ENCODE measurements at places on chromosomes 16 and 17.
A peak's percentile ranks its signal among the peaks of the same experiment; 100 is the strongest.

- no peak for DNase-seq
These were observed 6.6 kb upstream of the VASN start for GRCh38 chr16:4365014-4365406.

- DNase-seq: no peak
These were observed 1.5 kb downstream of the NPLOC4 start for GRCh38 chr17:81635431-81635830.

DNA sequence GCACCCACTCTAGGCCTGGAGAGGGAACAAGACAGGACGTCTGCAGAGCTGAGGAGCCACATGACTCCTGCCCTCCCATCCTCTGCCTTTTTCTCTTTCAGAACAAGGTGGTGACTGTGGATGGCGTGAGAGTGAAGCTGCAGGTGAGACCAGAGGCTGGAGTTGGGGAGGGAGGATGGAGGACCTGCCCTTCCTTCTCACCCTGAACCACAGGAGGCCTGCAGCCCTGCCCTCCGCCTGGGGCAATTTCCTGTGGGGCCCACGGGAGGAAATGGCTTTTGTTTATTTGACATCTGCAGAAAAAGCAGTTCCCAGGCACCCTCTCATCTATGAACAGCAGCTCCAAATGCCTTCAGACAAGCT, 5.1 kb downstream of the RAB37 start:
- no peak for DNase-seq

DNA sequence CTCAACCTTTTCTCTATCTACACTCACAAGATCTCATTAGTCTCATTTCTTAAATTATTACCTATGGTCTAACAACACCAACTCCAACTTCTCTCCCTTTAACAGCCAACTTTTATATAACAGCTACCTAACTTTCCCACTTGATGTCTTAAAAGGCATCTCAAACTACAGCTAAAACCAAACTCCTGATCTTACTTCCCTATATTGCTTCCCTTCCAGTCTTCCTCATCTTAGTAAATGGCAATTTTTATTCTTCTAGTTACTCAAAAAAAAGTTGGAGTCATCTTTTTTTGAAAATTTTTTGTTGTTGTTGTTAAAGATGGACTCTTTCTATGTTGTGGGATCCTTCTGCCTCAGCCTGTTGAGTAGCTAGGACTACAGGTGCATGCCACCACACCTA, 15.3 kb downstream of the SRR start:
- DNase-seq: no peak

DNA sequence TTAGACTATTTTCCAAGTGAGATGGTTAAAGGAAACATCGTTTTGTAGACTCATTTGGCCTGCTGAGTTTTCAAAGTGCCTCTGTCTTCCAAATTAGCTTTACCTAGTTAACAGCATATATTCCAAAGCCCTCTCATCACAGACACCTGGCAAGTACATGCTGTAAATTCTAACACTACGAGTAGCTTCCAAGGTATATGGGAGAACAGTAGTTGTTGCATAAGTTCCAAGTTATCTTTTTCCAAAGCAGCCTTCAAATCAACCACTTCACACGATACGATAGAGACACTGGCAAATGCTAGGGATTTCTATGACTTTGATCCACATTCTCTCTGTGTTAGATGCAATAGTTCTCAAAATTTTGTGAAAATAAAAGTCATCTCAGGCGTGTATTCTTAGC, 299.3 kb downstream of the CNTNAP4 start:
- no peak for DNase-seq

- DNase-seq: no peak
These were observed 22.0 kb upstream of the PHLPP2 start for GRCh38 chr16:71746442-71747046.

GRCh38 chr16:10964039-10964890, 19.9 kb downstream of the CLEC16A start:
- peak; percentile 46 for DNase-seq

- DNase-seq: no peak
These were observed 76.7 kb downstream of the C16orf95 start for GRCh38 chr16:87240211-87241136.

- peak; percentile 85 for DNase-seq
These were observed 150.8 kb downstream of the SSH2 start for GRCh38 chr17:29778956-29779811.

- DNase-seq: no peak
These were observed 5.7 kb upstream of the NME1 start for GRCh38 chr17:51147650-51148049.

DNA sequence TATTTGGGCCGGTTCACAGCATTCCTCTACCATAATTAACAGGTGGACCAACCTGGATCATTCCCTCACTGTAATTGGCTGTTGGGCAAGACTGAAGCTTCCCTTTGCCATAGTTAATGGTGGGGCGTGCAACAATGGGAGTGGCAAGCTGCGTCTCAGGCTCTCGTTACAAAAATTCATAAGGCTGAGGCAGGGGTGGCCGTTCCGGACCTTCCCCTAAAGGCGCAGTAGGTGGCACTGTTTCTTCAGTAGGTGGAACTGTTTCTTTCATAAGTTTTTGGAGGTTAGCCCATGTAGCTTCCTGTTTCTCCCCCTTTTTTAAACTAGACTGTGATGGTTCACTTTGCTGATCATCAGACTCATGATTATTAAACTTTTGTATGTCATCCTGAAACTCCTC, 17.0 kb upstream of the TMC5 start:
- DNase-seq: no peak
